ENCODE measurements at places on chromosomes 13 and 19. TPM values are rescaled to one million over a fixed set of nuclear protein-coding genes. Genes with fewer than 3 reads are reported as not detected.

DNA sequence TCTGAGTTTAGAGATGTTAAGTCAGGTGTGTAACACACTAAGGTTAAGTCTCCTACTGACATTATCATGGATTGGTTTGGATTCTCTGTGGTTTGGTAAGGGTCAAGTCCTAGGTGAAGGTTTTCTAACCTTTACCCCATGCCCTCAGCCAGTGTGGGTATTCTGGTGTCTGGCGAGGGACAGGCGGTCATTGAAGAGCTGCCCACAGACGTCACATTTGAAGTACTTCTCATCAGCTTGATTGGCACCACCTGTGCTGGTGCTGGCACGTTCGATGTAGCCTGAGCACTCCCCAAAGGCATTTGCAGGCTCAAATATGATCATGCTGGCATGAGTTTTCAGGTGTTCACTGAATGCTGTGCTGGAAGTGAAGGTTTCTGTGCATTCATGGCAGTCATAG is 27.0 kb downstream of the PEG3 start:
- no peak for DNase-seq

DNA sequence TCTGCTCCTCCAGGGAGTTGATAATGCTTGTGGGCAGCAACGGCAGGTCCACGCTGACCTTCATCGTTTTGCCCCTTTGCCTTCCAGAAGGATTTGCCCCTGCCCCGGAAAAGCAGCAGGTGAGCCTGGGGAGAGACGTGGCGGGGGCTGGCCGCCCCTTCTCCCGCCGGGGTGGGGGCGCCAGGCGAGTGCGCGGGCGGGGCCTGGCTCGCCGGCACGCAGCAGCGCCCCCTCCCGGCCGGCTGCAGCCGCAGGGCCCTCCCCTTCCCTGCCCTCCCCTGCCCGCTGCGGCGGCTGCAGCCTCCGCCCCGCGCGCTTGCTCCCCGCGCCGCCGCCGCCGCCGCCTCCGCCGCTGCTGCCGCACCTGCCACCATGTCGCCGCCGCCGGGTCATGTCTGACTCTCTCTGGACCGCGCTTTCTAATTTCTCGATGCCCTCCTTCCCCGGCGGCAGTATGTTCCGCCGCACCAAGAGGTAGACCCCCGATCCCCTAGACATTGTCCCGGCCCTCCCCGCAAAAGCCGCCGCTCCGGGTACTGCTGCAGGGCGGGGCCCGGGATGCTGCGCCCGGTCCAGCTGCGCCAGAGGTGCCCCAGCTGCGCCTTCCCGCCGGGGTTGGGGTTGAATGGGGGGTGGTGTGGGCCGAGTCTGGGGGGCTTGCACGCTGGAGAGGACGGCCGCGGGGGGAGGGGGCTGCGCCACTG is at the start of gene MAST1:
Gene MAST1, plus strand, starts transcription at position 334 of the 704 bp plus-strand sequence. Its CDS starts 58 bp downstream, at position 392.
- no peak for DNase-seq

CEACAM4 gene
- 2.7 TPM for total RNA-seq

CRLF1 gene
- 22.5 TPM for total RNA-seq

DNA sequence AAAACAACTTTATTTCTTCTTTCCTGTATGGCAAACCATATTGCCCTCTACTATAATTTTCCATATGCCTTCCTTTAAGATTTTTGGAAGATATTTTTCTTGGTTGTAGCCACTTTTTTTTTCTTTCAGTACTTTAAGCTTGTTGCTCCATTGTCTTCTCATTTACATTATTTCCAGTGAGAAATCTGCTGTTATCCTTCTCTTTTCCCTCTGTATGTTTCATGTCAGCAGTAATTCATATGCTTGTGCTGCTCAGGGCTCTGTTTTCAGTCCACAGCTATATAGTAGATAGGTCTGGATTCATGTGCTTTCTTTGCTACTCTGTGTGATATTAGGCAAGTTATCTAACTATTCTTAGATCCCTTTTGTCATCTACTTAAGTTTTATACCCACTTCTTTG is 267.6 kb downstream of the OXGR1 start:
- DNase-seq: no peak

DNA sequence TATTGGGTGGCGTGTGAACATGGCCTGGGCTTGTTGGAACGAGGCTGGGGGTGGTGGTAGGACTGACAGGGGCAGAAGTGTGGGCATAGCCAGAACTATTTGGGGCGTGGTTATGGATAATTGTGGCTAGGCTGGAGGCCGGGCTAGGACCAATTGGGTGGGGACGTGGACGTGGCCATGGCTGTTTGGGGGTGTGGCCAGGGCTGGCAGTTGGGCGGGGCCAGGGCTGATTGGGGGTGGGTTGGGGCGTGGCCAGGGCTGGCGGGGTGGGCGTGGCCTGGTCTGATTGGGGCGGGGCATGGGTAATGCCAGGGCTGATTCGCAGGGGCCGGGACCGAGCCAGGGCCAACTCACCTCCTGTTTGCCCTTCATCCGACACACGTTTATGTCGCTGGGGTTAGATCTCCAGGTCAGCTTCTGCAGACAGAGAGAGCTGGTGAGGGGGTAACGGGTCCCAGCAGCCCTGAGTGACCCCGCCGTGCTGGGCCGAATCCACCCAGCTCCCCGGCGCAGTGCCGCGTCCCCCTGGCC is 2.8 kb downstream of the SEMA6B start:
- DNase-seq: no peak
